ENCODE measurements at places on chromosomes 2 and 18.

GRCh38 chr2:4077017-4077416 is 373.6 kb downstream of the DCDC2C start:
- DNase-seq, result no peak

- no peak for DNase-seq
Observed at GRCh38 chr2:196966061-196966460, 39.6 kb upstream of the PGAP1 start.

DNA sequence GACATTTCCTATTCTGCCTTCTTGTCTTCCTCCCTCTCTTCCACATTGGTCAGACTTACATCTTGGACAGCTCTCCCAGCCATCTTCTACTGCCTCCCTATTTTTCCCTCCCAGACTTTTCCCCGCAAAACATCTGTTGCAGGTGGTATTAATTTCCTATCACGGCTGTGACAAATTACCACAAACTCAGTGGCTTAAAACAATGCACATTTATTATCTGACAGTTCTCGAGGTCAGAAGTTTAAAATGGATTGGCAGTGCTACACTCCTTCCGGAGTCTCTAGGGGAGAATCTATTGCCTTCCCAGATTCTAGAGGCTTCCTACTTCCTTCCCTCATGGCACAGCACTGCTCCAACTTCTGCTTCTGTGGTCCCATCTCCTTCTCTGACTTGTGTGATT is 33.3 kb downstream of the STRADB start:
- DNase-seq, result no peak

DNA sequence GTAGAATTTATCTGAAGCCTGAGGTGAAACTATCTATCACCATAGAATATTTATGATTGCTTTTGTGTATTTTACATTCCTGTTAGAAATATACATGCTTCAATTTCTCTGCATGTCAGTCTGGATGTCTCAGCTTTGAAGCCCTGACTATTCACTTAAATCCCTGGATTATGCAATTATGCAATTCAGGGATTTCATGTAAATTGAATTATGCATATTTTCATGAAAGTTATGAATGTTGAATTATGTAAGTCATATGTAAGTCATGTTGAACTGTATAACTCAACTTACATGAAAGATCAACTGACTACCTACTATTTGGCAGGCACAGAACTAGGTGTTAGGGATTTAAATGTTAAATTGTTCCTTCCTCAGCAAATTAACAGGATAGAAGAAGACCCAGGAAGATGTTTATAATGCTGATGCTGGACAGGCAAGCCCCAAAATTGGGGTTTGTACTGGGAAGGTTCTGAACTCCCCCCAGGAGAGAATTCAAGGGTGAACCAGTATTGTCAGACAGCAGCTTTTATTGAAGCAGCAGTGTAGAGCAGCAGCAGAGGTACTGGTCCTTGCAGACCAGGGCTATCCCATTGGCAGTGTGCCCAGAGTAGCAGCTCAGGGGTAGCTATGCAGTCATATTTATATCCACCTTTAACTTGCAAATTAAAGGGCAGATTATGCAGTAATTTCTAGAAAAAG is 236.5 kb downstream of the ZNF804A start:
- DNase-seq, result no peak

- no peak for DNase-seq
Observed at GRCh38 chr2:27025861-27026851, 6.6 kb upstream of the TMEM214 start.
